DND-41 (cell line): ENCODE measurements at places on chromosomes 3 and 15.

- no peak for DNase-seq
Observed at GRCh38 chr15:74202452-74203401, at the start of gene STRA6. TSS of gene STRA6 (minus strand) at chr15:74202787. CDS start at chr15:74202267, 520 bp downstream.

GRCh38 chr3:49523756-49524747, 30.2 kb upstream of the BSN start:
- DNase-seq = no peak

GRCh38 chr15:38255690-38256089, 3.1 kb downstream of the SPRED1 start:
- DNase-seq = no peak

- peak; percentile 48 for DNase-seq
Observed at GRCh38 chr15:81074773-81075172, 59.3 kb upstream of the CFAP161 start.

DNA sequence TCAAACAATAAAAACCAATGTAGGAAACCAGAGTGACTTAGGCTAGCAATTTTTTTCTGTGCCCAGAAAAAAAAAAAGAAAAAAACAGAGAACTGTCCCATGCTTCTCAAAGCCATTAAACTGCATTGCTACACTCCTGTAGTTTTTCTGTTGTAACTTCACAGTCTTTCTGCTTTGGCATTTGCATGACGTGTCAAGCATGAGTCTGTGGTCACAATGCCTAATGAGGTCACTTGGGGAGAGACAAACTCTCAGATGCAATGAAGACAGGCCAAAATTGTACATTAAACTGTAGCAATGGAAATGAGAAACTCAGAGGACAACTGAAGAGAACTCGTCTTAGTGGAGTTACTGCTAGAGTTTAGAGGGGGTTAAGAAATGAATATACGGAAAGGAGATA, 30.8 kb downstream of the CCDC80 start:
- DNase-seq = no peak

GRCh38 chr3:183498634-183499033, 56.9 kb downstream of the KLHL6 start:
- DNase-seq = no peak

- DNase-seq = no peak
Observed at GRCh38 chr15:92159481-92159880, 234.2 kb upstream of the ST8SIA2 start.

DNA sequence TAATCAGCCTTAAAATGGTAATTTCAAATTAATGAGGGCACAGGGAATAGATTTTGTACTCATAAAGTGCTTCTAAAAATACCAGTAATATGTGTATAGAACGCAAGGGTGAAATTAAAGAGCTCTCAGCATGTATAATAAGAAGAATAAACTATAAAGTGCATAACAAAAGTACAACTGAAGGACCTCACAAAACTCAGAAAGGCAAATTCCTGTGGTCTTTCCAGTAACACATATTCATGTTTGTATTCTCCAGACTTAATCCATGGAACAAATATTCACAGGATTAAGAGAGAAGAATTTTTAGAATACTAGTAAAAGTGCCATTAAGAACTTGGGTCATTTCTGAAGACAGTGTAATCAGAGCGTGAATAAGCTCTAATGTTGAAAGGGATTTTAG, 646.3 kb downstream of the CADM2 start:
- no peak for DNase-seq

DNA sequence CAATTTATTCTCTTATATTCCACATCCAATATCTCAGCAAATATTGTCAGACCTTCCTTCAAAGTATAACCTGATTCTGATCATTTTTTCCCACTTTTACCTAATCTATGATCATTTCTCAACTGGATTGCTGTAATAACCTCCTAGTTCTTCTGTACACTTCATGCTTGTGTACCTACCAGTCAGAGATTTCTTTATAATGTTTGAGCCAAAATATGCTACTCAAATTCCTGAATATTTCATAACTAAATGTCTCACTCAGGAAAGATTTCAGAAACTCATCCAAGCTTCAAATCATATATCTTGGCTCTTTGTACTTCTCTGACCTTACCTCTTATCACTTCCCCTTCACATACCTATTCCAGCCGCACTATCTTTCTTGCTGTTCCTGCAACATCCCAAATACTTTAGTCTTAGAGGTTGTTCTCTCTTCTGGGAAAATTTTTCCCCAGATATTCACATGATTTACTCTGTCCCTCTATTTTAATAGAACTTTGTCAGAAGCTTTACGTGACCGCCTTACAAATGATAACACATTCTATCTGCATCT, 20.0 kb downstream of the BCHE start:
- no peak for DNase-seq

- DNase-seq = no peak
Observed at GRCh38 chr3:5431811-5432378, 244.4 kb downstream of the EDEM1 start.

DNA sequence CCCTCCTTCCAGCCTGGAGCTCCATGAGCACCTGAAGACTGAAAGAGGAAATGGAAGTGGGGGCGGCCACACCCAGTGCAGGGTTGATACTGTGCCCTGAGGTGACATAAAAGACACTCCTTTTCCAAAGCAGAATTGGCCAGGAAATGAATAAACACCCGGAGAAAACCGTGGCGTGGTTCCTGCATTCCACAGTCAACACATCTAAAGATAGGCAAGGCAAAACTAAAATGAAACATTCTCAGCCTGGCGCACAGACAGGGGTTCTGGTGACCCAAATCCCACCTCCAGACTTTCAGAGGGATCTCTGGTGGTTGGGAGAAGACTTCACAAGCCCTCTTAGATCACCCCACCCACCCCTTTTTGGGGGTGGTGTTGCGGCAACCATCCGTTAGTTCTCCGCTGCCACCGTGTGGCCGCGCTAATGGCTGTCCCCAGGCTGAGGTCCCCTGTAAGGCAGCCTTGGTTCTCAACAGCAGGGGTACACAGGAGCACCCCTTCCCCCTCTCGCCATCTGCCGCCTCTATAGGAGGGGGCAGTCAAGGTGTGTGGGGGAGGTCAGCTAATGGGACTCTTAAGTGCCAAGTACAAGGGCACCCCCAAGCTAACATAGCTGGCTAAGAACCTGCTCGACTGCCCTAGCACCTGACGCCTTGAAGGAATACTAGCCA, 2.5 kb upstream of the MST1R start:
- DNase-seq = peak; percentile 31

- no peak for DNase-seq
Observed at GRCh38 chr15:41797201-41797944, 23.1 kb downstream of the MAPKBP1 start.

DNA sequence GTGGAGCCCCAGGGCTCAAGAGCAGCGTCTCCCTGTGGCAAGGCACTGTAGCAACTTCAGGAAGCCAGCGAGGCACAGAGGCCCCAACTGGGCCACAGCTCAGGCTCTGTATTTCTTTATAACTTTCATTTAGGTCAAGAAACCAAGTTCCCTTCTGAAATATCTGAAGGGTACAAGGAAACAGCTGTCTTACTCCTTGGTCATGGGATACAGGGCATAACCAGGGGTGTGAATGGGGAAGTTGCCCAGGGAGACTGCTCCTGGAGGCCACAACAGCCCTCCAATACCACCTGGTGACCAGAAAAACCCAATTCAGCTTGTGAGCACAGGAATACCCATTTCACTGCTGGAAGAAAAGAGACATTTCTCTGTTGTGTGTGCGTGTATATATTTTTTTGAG, 13.3 kb upstream of the SPTBN5 start:
- DNase-seq = no peak

DNA sequence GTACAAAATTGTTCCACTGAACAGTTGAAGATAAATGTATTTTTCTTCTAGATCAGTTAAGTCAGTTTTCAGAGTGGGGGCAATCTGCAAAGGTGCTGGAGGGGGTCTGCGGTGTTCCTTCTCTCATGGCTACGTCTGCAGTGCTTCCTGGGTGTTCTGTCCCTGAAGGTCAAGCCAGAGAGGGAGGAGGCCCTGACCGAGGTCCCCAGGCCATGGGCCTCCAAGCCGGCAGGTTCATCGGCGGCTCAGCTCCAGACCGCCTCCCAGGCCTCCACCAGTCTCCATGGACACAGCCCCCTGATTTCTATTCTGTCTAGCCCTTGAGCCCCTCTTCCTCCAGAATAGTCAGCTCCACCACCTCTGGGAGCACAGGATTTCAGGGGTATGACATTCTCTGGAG, 28.5 kb upstream of the TSEN2 start:
- no peak for DNase-seq

- DNase-seq = no peak
Observed at GRCh38 chr3:133038731-133039375, 662 bp downstream of the TMEM108 start.

DNA sequence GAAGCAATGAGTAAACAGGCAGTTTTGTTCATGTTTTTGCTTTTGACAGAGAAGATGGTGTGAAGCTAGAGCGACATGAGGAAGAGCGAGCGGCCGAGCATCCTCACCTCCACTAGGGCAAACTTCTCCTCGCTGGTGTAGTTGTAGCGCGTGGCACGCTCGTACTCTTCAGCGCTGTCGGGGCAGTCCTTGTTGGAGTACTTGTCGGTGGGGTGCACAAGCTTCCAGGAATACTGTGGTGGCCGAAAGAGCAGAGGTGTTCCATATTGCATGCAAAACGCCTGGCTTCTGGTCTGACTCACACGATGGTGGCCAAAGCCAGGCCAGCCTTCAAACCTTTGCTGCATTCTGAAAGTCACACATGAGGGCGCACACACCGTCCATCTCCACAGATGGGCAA, 54.3 kb downstream of the CYFIP1 start:
- DNase-seq = no peak

- no peak for DNase-seq
Observed at GRCh38 chr15:68231102-68231818, 1.7 kb upstream of the CLN6 start.

- DNase-seq = no peak
Observed at GRCh38 chr3:184379358-184380184, at the start of gene CHRD. TSS of gene CHRD (plus strand) at chr3:184380054. CDS start at chr3:184380319, 265 bp downstream.

DNA sequence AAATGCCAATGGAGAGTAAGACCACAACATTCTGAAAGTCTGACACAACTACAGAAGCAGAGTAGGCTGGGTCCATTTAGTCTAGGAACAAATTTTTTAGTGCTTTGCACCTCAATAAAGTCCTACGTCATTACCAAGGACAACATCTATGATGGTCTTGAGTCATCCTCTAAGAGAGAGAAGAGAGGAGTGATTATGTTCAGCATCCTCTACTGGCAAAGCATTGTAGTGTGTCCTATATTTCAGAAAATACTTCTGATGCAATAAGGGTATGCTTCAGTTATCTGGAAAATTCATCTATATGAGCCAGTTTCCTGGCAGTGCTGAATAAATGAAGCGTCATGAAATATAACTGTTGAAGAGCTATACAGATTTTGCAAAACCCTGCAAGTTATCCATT, 95.6 kb downstream of the P2RY1 start:
- DNase-seq = no peak

DNA sequence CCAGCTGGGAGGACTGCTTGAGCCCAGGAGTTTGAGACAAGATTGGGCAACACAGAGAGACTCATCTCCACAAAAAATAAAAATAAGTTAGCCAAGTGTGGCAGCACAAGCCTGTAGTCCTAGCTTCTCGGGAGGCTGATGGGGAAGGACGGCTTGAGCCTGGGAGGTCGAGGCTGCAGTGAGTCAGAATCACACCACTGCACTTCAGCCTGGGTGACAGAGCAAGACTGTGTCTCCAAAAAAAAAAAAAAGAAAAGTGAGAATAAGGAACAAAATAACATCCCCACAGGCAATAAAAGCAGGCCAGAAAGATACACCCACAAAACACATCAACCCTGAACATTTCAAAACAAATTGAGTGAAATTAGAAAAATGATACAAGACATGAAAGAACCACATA, 48.7 kb upstream of the OCA2 start:
- no peak for DNase-seq

GRCh38 chr15:33074942-33075341, 119.6 kb downstream of the FMN1 start:
- DNase-seq = no peak

GRCh38 chr15:65066635-65067316, 1.0 kb downstream of the RASL12 start:
- no peak for DNase-seq
